ENCODE measurements at places on chromosomes 13 and 19.

- no peak for DNase-seq
Measured at GRCh38 chr13:49029570-49029969, 53.9 kb downstream of the FNDC3A start.

GRCh38 chr19:56690670-56691069 is 19.1 kb upstream of the ZNF835 start:
- DNase-seq: peak; percentile 8

GRCh38 chr13:109389892-109390345 is 396.5 kb downstream of the IRS2 start:
- peak; percentile 100 for DNase-seq

- no peak for DNase-seq
Measured at GRCh38 chr13:74273581-74273980, 139.4 kb upstream of the KLF12 start.

Measured in GF-D8 (cell line).